ENCODE measurements at places on chromosomes 7 and 10. TPM values are rescaled to one million over a fixed set of nuclear protein-coding genes. Genes with fewer than 3 reads are reported as not detected.
A peak's percentile ranks its signal among the peaks of the same experiment; 100 is the strongest.

Gene SCIN
- total RNA-seq, result 1.7 TPM

- H3K36me3 ChIP-seq, result no peaks in the 10 kb centered on the region
- no peak for DNase-seq
- no peak overlapping the region for H3K27ac ChIP-seq
- H3K27me3 ChIP-seq, result no peaks in the 10 kb centered on the region
Measured at GRCh38 chr10:126124668-126125349, 228.4 kb downstream of the FANK1 start.

DNA sequence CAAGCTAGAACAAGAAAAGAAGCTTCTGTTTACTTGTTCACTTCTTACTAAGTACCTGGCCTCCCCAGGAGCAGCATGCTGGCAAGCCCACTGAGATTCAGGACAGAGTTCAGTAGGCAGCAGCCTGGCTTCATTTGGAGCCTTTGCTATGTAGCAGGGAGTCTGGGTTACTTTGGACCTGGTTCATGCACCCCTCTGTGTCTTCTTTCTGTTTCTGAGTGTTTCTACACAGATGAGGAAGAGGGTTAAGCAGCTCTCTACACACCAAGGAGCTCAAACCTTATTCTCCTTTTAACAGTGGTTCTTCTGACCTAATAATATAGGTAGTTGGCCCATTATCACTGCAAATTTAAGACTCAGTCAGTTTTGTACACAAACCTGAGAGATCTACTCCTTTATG lies 152.9 kb downstream of the ARID5B start:
- H3K36me3 ChIP-seq, result peaks cover 2% of the 10 kb centered on the region
- no peak for DNase-seq
- H3K27me3 ChIP-seq, result no peaks in the 10 kb centered on the region
- peak overlapping the region; percentile 75 for H3K27ac ChIP-seq
- peak overlapping the region; percentile 14 for H3K4me3 ChIP-seq

DNA sequence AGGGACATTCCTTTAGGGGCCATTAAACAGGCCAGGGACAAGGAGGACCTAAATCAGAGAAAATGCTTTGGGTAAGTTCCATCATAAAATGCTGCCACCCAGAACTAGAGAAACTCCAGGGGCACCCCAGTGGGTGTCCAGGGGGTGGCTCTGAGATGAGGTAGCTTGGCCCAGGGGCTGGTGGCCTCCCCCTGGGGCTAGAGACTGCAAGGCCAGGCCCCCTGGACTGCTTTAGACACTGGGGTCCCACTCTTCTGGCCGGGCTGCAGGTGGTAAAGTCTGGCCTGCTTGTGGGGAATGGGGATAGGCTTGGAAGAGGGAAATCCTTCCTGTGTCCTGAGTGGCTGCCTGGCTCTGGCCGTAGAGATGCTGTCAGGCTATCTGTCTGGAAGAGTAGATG lies 169.6 kb upstream of the PODXL start:
- no peaks in the 10 kb centered on the region for H3K36me3 ChIP-seq
- H3K27me3 ChIP-seq, result no peaks in the 10 kb centered on the region
- H3K4me3 ChIP-seq, result no peak overlapping the region

Gene ANKRD1
- total RNA-seq, result not detected
